Chondrocyte (in vitro differentiated cells): ENCODE measurements at places on chromosomes 7 and 10. TPM values are rescaled to one million over a fixed set of nuclear protein-coding genes. Genes with fewer than 3 reads are reported as not detected.

Gene CALML5
- total RNA-seq: not detected in 3 replicates

GRCh38 chr10:62652114-62652513 is 152.4 kb upstream of the ADO start:
- H3K27me3 ChIP-seq: no peaks in the 10 kb centered on the region
- no peak overlapping the region for H3K27ac ChIP-seq
- no peak overlapping the region for H3K4me3 ChIP-seq
- DNase-seq: no peak

- no peak overlapping the region for H3K4me3 ChIP-seq
- peaks cover 14% of the 10 kb centered on the region for H3K27me3 ChIP-seq
- no peak for DNase-seq
- no peaks in the 10 kb centered on the region for H3K4me1 ChIP-seq
- no peak overlapping the region for H3K27ac ChIP-seq
These were observed 108.3 kb downstream of the CPXM2 start for GRCh38 chr10:123783296-123783695.

Gene FKBP14
- total RNA-seq: 72.1 to 103 TPM (median 74.7 TPM) in 3 replicates

DNA sequence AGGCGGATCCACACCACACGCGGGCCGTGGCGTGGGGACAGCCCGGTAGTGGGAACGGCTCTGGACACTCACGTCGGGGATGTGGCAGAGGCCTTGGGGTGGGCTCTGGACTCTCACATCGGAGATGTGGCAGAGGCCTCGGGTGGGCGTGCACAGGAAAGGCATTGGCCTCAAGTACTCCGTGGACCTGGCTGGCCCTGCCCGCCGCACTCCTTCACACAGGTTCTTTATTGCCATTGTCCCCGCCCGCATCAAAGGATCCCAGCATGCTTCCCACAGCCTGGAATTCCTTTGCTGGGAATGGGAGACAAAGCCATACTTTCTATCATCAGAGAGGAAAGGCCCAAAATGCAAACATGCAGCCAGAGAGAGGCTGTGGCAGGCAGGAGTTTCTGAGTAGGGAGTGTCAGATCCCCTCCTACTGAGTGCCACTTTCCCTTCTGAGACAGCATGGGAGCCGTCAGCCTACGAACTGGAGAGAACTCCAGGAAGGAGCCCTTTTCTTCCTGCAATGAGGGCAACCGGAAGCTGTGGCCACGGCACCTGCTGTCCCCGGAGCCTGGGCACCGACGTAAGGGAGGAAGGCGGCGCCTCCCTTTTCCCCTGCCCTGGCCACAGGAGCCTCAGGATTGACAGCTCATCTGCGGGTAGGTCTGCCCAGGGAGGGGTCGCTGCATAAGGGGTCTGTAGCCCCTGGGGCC is 51.5 kb downstream of the RBM17 start:
- H3K27me3 ChIP-seq: peaks cover 2% of the 10 kb centered on the region
- H3K4me3 ChIP-seq: no peak overlapping the region
- no peak for DNase-seq
- no peak overlapping the region for H3K27ac ChIP-seq
- H3K4me1 ChIP-seq: peaks cover 39% of the 10 kb centered on the region
- H3K36me3 ChIP-seq: no peaks in the 10 kb centered on the region

- H3K4me1 ChIP-seq: no peaks in the 10 kb centered on the region
- H3K27me3 ChIP-seq: peaks cover 22% of the 10 kb centered on the region
These were observed 27.7 kb upstream of the AMPH start for GRCh38 chr7:38658921-38659320.

- H3K27ac ChIP-seq: peak overlapping the region; percentile 62
- peaks cover 46% of the 10 kb centered on the region for H3K4me1 ChIP-seq
- H3K4me3 ChIP-seq: no peak overlapping the region
- DNase-seq: no peak
- H3K36me3 ChIP-seq: no peaks in the 10 kb centered on the region
These were observed 111.7 kb upstream of the PLXDC2 start for GRCh38 chr10:19704544-19704943.

Gene RHOBTB1
- 18.6 to 19.2 TPM (median 19.0 TPM) in 3 replicates for total RNA-seq

DNA sequence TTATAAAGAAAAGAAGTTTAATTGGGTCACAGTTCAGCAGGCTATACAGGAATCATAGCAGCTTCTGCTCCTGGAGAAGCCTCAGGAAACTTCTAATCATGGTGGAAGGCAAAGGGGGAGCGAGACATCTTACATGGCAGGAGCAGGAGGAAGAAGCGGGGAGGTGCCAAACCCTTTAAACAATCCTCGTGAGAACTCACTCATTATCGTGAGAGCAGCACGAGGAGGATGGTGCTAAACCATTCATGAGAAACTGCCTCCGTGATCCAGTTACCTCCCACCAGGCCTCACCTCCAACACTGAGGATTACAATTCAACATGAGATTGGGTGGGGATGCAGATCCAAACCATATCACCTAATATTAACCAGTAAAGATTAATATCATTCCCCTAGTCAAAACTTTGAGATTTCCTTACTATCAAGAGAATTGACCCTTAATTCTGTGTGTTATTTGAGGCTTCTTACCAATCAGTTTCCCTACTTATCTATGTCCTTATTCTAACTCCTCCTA is 1.6 kb upstream of the SMO start:
- no peaks in the 10 kb centered on the region for H3K27me3 ChIP-seq
- no peaks in the 10 kb centered on the region for H3K36me3 ChIP-seq
- H3K4me1 ChIP-seq: peaks cover 22% of the 10 kb centered on the region
- DNase-seq: no peak
- H3K4me3 ChIP-seq: no peak overlapping the region

GRCh38 chr7:139502226-139502625 is 18.8 kb upstream of the KLRG2 start:
- H3K4me3 ChIP-seq: no peak overlapping the region
- H3K27ac ChIP-seq: no peak overlapping the region
- no peak for DNase-seq

GRCh38 chr7:36777062-36777461 is 52.8 kb upstream of the AOAH start:
- H3K4me3 ChIP-seq: no peak overlapping the region
- no peak overlapping the region for H3K27ac ChIP-seq
- H3K4me1 ChIP-seq: no peaks in the 10 kb centered on the region
- H3K36me3 ChIP-seq: peaks cover 9% of the 10 kb centered on the region

Gene AP5Z1
- total RNA-seq: 35.7 to 61.2 TPM (median 59.7 TPM) in 3 replicates

DNA sequence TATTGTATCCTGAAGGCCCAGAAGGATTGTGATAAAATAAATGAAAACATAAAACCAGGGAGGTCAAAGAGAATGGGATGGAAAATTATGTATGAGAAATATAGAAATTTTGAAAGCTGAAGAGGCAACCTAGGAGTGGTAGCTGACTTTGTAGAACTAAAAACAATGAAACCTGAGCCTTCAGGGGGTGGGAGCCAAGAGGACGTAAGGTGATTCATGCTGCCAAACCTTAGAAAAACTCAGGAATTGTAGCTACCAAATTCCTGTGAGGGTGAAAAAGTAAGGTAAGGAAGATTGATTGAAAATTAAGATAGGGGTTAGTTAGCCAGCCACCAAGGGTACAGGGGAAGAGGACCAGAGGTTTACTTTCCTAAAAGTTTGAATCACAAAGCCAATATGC is 213.2 kb downstream of the KCND2 start:
- no peak overlapping the region for H3K4me3 ChIP-seq
- DNase-seq: no peak
- no peak overlapping the region for H3K27ac ChIP-seq
- peaks cover 4% of the 10 kb centered on the region for H3K4me1 ChIP-seq
- no peaks in the 10 kb centered on the region for H3K36me3 ChIP-seq
- H3K27me3 ChIP-seq: no peaks in the 10 kb centered on the region

DNA sequence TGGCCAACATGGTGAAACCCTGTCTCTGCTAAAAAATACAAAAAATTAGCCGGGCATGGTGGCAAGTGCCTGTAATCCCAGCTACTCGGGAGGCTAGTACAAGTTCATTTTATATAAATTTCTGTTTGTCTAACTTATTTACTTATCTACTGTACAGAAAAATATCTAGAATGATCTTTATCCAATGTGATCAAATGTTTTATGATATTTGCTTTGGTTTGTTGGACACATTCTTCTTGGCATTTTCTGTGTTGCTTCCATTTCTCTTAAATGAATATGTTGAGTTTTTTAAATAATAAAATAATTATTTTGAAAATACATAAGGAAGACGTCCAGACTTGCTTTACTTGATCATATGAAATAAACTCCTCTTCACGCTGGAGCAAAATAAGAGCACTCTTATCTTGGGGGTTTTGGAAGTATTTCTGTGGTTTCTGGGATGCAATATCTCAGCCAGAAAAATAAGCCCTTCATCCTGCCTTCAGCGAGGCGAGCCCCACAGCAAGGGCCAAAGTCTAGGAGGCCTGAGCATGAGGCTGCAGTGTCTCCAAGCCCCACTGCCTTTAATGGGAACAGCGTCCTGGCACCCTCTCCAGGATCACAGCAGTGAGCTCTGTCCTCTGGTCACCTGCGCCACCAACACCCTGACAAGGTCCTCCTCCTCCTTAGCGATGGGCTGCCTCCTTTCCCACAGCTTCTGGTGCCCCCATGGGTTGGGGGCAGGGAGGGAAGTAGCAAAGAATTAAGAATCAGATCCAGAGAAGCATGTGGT is 480.2 kb downstream of the KCNMA1 start:
- no peak for DNase-seq
- peaks cover 73% of the 10 kb centered on the region for H3K4me1 ChIP-seq
- H3K4me3 ChIP-seq: no peak overlapping the region
- H3K36me3 ChIP-seq: no peaks in the 10 kb centered on the region
- H3K27ac ChIP-seq: peak overlapping the region; percentile 95

- H3K27me3 ChIP-seq: no peaks in the 10 kb centered on the region
- H3K4me3 ChIP-seq: no peak overlapping the region
- no peak for DNase-seq
- H3K4me1 ChIP-seq: peaks cover 13% of the 10 kb centered on the region
- H3K27ac ChIP-seq: no peak overlapping the region
These were observed 67.5 kb downstream of the MINDY3 start for GRCh38 chr10:15792777-15793176.

DNA sequence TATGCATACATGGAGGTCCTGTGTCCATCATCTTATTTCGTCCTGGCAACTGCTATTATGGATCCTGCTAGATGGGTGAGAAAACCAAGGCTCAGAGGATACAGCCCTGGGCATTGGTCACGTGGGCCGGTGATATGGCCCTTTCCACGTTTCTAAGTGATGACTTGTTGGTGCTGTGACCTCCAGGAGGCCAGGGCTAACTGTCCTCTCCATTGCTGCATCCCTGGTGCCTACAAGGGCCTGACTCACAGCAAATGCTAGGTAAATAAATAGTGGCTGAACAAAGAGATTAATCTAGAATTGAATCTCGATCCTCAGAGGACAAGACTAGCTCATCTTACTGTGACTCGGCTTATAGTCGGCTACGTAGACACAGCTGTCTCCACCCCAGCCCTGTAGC is 78.6 kb downstream of the FAM53B start:
- H3K4me3 ChIP-seq: no peak overlapping the region
- H3K27me3 ChIP-seq: no peaks in the 10 kb centered on the region
- peaks cover 11% of the 10 kb centered on the region for H3K4me1 ChIP-seq
- no peak for DNase-seq
- H3K27ac ChIP-seq: no peak overlapping the region

DNA sequence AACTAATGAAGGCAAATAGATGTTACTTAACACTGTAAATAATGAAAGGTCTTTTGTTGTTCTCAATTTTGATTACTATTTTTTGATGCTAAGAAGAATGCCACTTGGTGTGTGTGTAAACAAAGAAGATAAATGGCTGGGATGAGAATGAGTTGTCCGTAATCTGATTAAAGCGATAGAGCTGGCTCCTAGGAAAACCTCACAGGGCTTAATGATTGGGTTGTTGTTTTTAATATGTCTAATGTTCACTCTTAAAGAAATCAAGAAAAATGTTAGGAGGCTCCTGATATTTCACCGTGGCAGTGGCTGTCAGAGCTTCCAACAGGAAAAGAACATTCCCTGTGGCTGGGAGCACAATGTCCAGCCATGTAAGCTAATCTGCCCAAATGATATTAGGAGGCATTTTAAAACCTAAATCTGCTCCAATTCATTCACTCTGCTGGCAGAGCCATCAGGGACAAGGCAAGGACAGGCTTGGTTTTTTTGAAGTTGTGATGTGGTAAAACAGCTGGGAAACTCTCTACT is 243.9 kb downstream of the SNX10 start:
- H3K27me3 ChIP-seq: peaks cover 35% of the 10 kb centered on the region
- no peak overlapping the region for H3K4me3 ChIP-seq
- H3K36me3 ChIP-seq: no peaks in the 10 kb centered on the region
- H3K4me1 ChIP-seq: no peaks in the 10 kb centered on the region

- peaks cover 5% of the 10 kb centered on the region for H3K4me1 ChIP-seq
- H3K36me3 ChIP-seq: peaks cover 3% of the 10 kb centered on the region
- no peak for DNase-seq
These were observed 20.4 kb upstream of the GOT1 start for GRCh38 chr10:99450624-99451498.

Gene ACTR3C
- total RNA-seq: 0.25 to 0.85 TPM in 2 of 3 replicates, not detected in the other

Gene TRIM73
- total RNA-seq: 3.1 to 6.6 TPM (median 3.5 TPM) in 3 replicates

- no peak overlapping the region for H3K4me3 ChIP-seq
- DNase-seq: no peak
- H3K4me1 ChIP-seq: no peaks in the 10 kb centered on the region
- no peak overlapping the region for H3K27ac ChIP-seq
These were observed 553.0 kb downstream of the KCNMA1 start for GRCh38 chr10:77084431-77085144.

Gene IFIT1B
- not detected in 3 replicates for total RNA-seq

Gene NRAP
- not detected in 3 replicates for total RNA-seq

DNA sequence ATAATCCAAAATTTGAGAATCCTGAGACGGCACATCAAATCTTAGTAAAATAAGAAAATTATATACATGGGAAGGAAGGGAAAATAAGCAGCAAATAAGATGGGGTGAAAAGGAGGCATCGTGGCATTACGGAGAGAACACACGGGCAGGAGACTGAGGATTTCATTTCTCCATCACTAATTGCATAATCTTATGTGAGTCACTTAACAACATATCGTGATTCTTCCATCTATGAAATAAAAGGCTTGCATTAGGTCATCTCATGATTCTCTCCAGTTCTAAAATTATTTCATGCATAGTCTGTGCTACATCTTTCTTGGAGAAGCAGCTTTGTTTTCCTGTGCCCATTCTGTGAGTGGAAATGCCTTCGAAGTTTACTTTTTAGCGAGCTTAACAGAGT is 288.7 kb downstream of the LRMDA start:
- H3K4me1 ChIP-seq: no peaks in the 10 kb centered on the region
- no peak overlapping the region for H3K27ac ChIP-seq
- peaks cover 17% of the 10 kb centered on the region for H3K27me3 ChIP-seq
- H3K36me3 ChIP-seq: no peaks in the 10 kb centered on the region
- no peak overlapping the region for H3K4me3 ChIP-seq

GRCh38 chr10:104202231-104202630 is 29.9 kb downstream of the CFAP43 start:
- H3K27me3 ChIP-seq: peaks cover 15% of the 10 kb centered on the region
- no peaks in the 10 kb centered on the region for H3K4me1 ChIP-seq
- peaks cover 2% of the 10 kb centered on the region for H3K36me3 ChIP-seq
- no peak overlapping the region for H3K4me3 ChIP-seq
- DNase-seq: no peak
- no peak overlapping the region for H3K27ac ChIP-seq

Gene PROSER2
- 15.2 to 23.8 TPM (median 15.6 TPM) in 3 replicates for total RNA-seq

- DNase-seq: no peak
- no peak overlapping the region for H3K4me3 ChIP-seq
- peaks cover 47% of the 10 kb centered on the region for H3K4me1 ChIP-seq
These were observed 121.0 kb downstream of the KCNMA1 start for GRCh38 chr10:77516575-77516974.
